Myometrial cell (primary cell): ENCODE measurements at places on chromosomes 7 and 10. TPM values are rescaled to one million over a fixed set of nuclear protein-coding genes. Genes with fewer than 3 reads are reported as not detected.

Gene AKR1D1
- not detected in 2 replicates for total RNA-seq

Gene SEMA3D
- total RNA-seq, result under 0.01 and 0.58 TPM in 2 replicates

Gene GDF2
- not detected in 2 replicates for total RNA-seq

Gene ZNF117
- total RNA-seq, result 2.6 and 2.7 TPM in 2 replicates

Gene PDGFA
- 10.4 and 11.3 TPM in 2 replicates for total RNA-seq

Gene AGAP5
- 1.6 TPM in 1 of 2 replicates, not detected in the other for total RNA-seq

Gene FAM25A
- total RNA-seq, result not detected in 2 replicates

Gene CALML3
- total RNA-seq, result not detected in 2 replicates

Gene NCAPG2
- 21.9 and 31.2 TPM in 2 replicates for total RNA-seq

Gene FOXI2
- not detected in 2 replicates for total RNA-seq

Gene DPP6
- total RNA-seq, result under 0.01 TPM in 1 of 2 replicates, not detected in the other

Gene VAX1
- not detected in 2 replicates for total RNA-seq

Gene ANKRD30A
- total RNA-seq, result not detected in 2 replicates

Gene ABCC2
- total RNA-seq, result under 0.01 TPM in 2 replicates

Gene H2BK1
- not detected in 2 replicates for total RNA-seq

Gene ATG9B
- not detected in 2 replicates for total RNA-seq

Gene CTAGE4
- total RNA-seq, result 0.71 TPM in 1 of 2 replicates, not detected in the other

Gene CROT
- total RNA-seq, result 10.5 and 17.3 TPM in 2 replicates

Gene LIPK
- not detected in 2 replicates for total RNA-seq

Gene EDRF1
- 15.2 and 19.6 TPM in 2 replicates for total RNA-seq

Gene DYNC1I1
- 0.71 and 0.86 TPM in 2 replicates for total RNA-seq

Gene LAMB4
- under 0.01 TPM in 2 replicates for total RNA-seq

Gene NUTM2E
- total RNA-seq, result not detected in 2 replicates

Gene BICC1
- total RNA-seq, result 11.9 and 13.5 TPM in 2 replicates

Gene VPS37D
- total RNA-seq, result 3.7 and 5.2 TPM in 2 replicates

Gene HOXA5
- 1.7 and 6.2 TPM in 2 replicates for total RNA-seq

Gene TSPAN13
- total RNA-seq, result 19.0 and 19.9 TPM in 2 replicates

Gene MMP21
- not detected in 2 replicates for total RNA-seq
